ENCODE measurements at places on chromosomes 16 and 17.

DNA sequence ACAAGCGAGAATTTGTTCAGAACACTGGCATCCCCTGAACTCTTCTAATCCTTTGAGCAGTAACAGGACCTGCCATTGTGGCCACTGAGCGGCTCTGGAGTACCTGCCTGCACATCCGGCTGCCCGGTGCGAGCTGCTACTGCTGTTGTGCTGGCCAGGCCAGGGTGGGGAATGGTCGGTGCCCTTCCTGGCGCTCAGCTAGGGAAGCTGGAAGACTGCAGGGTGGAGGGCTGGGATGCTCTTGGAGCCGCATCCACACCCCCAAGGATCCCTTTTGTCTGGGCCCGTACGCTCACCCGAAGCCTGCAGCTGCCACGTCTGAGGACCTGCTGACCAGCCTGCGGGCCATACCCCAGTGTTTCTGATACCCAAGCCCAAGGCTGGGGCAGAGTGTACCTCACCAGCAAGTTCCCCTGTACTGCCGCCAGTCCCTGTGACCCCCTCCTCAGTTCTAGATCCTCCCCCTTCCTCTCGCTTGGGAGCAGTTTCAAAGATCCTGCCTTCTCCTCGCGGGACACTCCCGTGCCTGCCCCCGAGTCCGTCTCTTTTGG lies 49.7 kb downstream of the PGS1 start:
- no peak for DNase-seq

DNA sequence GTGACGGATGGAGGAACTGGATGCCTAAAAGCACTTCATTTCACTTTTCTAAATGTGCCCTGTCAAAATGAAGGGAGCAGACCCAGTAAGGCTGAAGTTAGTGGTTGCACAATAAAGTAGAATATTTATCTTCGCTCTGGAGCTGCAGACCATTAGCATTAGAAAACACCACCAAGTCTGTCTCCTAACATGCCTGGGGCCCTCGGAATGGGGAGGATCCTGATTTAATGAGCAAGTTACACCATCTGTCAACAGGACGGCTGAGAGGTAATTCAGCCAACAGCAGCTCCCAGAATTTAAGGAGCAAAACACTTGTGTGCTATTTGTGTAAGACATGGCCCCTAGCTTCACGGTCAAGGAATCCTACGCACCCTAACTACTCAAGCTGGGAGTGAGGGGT lies 22.3 kb downstream of the CA10 start:
- no peak for DNase-seq

GRCh38 chr16:66741169-66741900 lies 10.1 kb downstream of the DYNC1LI2 start:
- DNase-seq = no peak

- no peak for DNase-seq
Observed at GRCh38 chr17:41799366-41799765, 12.4 kb downstream of the P3H4 start.

DNA sequence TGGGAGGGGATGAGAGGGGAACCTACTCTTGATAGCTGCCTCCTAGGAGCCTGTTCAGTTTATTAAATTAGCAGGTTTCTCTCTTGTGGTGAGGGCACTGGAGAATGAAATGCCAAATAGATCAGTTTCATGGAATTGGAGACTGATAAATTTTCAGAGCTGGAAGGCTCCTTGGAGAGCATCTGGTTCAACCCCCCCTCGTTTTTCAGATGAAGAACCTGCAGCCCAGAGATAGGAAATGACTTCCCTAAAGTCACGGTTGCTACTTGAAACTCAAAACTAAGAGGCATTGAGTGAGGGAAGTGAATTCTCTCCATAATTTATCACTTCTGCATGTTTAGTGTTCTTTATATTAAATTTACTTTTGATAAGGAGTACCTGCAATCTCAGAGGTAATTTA lies 366.0 kb upstream of the CCL2 start:
- DNase-seq = no peak

Data from T-helper 1 cell (primary cell).